Placental epithelial cell (primary cell): ENCODE measurements at places on chromosomes 6 and 20. TPM values are rescaled to one million over a fixed set of nuclear protein-coding genes. Genes with fewer than 3 reads are reported as not detected.

Gene TFAP2D
- total RNA-seq: not detected in 2 replicates

Gene ELOVL4
- 2.3 and 2.4 TPM in 2 replicates for total RNA-seq

Gene TGM3
- total RNA-seq: not detected in 2 replicates

Gene TMC2
- total RNA-seq: not detected in 2 replicates

Gene RHAG
- total RNA-seq: not detected in 2 replicates

Gene KHDC1
- 4.3 and 5.5 TPM in 2 replicates for total RNA-seq

Gene MLIP
- total RNA-seq: not detected in 2 replicates

Gene EEF1A1
- total RNA-seq: 13,253 and 21,584 TPM in 2 replicates

Gene ADA
- total RNA-seq: 2.4 and 2.9 TPM in 2 replicates

Gene SCRT2
- not detected in 2 replicates for total RNA-seq

Gene YWHAB
- 74.2 and 153 TPM in 2 replicates for total RNA-seq

Gene SIRPB1
- total RNA-seq: 0.39 TPM in 1 of 2 replicates, not detected in the other

Gene SUPT3H
- 19.4 and 28.3 TPM in 2 replicates for total RNA-seq

Gene COL12A1
- 301 and 1,002 TPM in 2 replicates for total RNA-seq

Gene SPINT3
- total RNA-seq: 0.39 TPM in 1 of 2 replicates, not detected in the other

Gene RNF8
- 13.4 and 20.0 TPM in 2 replicates for total RNA-seq

Gene SIRPD
- not detected in 2 replicates for total RNA-seq

Gene RBBP9
- total RNA-seq: 11.8 and 28.0 TPM in 2 replicates

Gene HLA-DOA
- not detected in 2 replicates for total RNA-seq

Gene CLDN20
- total RNA-seq: not detected in 2 replicates

Gene LIN28B
- total RNA-seq: under 0.01 TPM in 2 replicates

Gene TRPC4AP
- 85.6 and 90.9 TPM in 2 replicates for total RNA-seq

Gene SCAF8
- 38.1 and 43.1 TPM in 2 replicates for total RNA-seq

Gene PAX1
- not detected in 2 replicates for total RNA-seq

Gene NKX2-2
- not detected in 2 replicates for total RNA-seq

Gene PHACTR1
- total RNA-seq: not detected in 2 replicates

Gene TMEM74B
- 0.39 TPM in 1 of 2 replicates, not detected in the other for total RNA-seq

Gene RNF217
- total RNA-seq: 93.0 and 288 TPM in 2 replicates

Gene CGAS
- 2.3 and 2.7 TPM in 2 replicates for total RNA-seq

Gene ANKEF1
- total RNA-seq: 5.5 and 7.0 TPM in 2 replicates

Gene SS18L1
- 11.8 and 16.5 TPM in 2 replicates for total RNA-seq

Gene GPR63
- 2.1 and 2.7 TPM in 2 replicates for total RNA-seq

Gene KHDC1L
- total RNA-seq: not detected in 2 replicates

Gene SUN5
- not detected in 2 replicates for total RNA-seq

Gene OR2B6
- total RNA-seq: not detected in 2 replicates

Gene OPRM1
- not detected in 2 replicates for total RNA-seq

Gene PPP1R3G
- 7.9 and 11.4 TPM in 2 replicates for total RNA-seq

Gene NAPB
- total RNA-seq: 7.6 and 10.6 TPM in 2 replicates

Gene VSX1
- not detected in 2 replicates for total RNA-seq

Gene RBPJL
- not detected in 2 replicates for total RNA-seq
